ENCODE measurements at places on chromosomes 6 and 20.

GRCh38 chr6:35024551-35025054, 116.5 kb downstream of the TCP11 start:
- DNase-seq = no peak

GRCh38 chr20:21820045-21820444, 114.6 kb downstream of the PAX1 start:
- no peak for DNase-seq

GRCh38 chr6:82227770-82228169, 19.8 kb downstream of the IBTK start:
- no peak for DNase-seq

- DNase-seq = no peak
Observed at GRCh38 chr6:35586542-35586941, 73.8 kb upstream of the TULP1 start.

- no peak for DNase-seq
Observed at GRCh38 chr6:159829526-159829925, 29.4 kb downstream of the PNLDC1 start.

DNA sequence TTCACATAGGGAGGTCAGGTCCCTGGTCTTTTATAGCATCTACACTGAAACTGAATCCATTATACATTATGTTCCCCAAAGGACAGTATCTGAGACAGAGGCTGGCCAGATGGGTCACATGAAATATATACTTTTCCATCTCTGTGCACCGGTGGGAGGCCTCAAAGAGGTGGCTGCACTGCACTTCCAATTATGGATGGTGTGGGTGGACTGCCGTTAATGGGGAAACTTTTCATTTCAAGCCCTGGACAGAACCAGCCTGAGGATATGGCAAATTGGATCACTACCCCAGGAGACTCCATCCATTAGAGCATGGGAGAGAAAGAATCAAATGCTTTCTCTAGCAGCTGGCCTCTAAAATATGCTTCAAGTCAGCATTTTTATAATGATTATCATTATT, 280.5 kb upstream of the OPRM1 start:
- DNase-seq = no peak

DNA sequence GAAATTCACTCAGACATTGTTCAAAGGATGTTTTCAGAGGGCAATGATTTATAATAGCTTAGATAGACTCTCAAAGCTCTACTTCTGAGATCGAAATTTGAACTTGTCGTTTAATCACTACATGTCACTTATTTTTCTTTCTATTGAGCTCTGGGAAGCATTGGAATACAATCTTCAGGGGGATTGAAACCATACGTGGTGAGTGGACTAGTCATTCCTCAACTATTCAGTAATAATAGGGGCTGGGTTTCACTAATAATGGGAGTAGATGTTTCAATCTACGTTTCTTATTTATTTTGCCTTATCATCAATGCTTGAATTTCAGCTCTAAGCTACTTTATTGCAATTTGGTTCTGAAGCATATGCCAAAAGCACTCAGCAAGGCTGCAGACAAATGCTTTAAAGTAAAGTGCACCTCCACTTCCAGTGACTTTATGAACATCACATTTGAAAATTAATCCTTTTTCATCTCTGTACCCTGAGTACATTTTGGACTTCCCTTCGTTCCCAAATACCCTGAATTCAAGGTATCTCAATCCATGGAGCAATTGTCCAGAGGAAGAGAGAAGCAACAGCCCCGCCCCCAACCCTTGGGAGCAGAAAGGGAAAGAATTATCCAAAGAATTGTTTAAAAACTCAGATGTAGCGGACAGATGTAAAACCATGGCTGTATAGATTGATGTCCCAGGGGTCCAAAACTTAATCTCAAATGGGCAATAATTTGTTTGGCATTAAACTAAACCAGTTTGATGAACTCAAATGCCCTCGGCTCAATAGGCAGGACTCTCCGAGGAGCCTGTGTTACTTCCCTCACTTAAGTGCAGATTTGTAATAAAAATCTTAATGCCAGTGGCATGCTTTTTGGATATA, 68.1 kb downstream of the HFE start:
- no peak for DNase-seq

DNA sequence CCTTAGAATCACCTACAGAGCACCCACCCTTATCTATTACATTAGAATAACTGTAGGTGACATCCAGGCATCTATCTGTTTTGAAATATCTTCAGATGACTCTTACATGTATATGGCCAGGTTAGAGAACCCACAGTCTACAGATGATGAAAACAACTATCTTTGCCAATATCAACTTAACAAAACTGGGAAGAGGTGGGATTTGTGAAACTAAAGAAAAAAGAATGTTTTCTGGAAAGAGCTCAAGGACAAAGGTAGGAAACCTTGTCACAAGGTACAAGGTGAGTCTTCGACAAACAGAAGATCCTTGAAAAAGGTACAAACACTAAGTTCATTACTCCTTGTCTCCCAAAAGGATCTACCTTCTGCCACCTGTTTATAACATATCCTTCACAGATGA, 47.0 kb upstream of the DST start:
- DNase-seq = no peak

DNA sequence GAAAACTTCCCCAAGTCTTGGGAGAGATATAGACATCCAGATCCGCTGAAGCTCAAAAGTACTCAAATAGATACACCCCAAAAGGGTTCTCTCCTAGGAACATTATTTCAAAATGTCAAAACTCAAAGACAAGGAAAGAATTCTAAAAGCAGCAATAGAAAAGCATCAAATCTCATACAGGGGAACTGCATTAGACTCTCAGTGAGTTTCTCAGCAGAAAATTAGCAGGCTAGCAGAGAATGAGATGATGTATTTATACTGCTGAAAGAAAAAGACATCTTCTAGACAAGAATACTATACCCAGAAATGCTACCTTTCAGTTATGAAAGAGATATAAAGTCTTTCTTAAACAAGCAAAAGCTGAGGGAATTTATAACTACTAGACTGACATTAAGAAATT, 75.5 kb upstream of the RIMS1 start:
- no peak for DNase-seq

DNA sequence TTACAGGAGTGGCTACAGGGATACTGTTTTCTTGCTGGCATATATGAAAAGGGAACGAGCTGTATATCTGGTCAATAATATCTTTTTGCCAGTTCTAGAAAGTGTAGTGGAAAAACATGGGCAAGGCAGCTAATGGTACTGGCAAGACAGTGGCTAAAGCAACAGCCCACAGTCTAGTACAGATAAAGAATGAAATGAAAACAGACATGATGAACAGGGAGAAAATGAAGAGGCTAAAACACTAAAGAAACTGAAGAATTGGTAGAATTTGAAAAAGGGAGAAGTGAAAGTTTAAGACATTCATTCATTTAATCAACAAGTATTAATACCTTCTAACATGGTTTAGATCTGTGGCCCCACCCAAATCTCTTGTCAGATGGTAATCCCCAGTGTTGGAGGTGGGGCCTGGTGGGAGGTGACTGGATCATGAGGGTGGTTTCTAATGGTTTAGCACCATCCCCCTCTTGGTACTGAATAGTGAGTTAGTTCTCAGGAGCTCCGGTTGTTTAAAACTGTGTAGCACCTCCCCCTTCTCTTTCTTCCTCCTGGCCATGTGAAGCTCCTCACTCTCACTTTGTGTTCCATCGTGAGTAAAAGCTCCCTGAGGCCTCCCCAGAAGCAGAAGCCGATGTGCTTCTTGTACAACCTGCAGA, 18.1 kb downstream of the FAM184A start:
- no peak for DNase-seq

- no peak for DNase-seq
Observed at GRCh38 chr20:38671186-38671585, 53.1 kb upstream of the SLC32A1 start.

GRCh38 chr6:98931696-98932095, 16.1 kb downstream of the FBXL4 start:
- no peak for DNase-seq

GRCh38 chr6:25499615-25500235, 152.3 kb upstream of the SCGN start:
- no peak for DNase-seq

- no peak for DNase-seq
Observed at GRCh38 chr6:87334683-87335082, 5.6 kb upstream of the GJB7 start.

DNA sequence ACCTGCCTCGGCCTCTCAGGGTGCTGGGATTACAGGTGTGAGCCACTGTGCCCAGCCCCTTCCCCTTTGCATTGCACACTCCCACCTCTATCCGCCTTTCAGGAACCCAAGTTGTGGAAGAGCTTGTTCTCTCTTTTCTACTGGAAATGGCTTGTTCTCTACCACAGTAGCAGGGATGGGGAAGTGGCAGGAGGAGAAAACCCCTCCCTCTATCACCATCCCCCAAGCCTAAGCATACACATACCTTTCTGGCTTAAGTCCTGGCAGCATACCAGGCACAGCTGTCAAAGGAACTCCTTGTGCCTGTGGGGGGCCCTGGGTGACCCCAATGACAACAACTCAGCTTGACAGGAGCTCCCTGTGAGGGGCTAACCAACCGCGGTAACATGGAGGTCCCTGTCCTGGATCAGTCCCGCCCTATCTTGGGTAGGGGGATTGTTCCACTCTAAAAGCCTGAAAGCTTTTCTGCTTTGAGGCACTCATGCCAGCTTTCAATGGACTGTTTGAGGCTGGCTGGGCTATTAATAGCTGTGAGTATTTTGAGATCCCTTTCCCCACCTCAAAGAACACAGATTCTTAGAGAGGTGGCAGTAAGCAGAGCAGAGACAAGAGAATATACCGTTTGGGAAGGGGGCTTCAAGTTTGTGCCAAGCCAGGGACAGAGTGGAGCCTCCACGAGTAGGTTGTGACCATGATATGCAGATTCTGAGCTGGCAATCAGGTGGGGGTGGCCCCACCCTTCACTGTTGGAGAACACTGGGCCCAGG, 2.3 kb downstream of the KLHDC3 start:
- DNase-seq = no peak

DNA sequence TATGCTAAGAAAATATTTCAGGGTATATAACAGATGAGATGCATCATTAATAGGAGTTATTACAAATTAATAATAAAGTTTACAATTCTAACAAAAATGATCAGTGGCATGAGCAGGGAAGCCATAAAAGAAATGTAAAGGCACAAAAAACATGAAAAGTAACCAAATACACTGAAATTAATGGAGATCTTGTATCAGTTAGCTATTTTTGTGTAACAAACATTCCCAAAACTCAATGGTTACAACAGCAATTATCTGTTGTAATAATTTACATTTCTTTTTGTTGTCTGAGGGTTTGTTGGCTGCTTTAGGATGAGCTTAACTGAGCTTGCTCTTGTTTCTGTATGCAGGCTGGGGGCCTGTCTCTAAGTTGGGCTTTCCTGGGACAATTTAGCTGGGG, 104.3 kb upstream of the AHI1 start:
- DNase-seq = no peak

DNA sequence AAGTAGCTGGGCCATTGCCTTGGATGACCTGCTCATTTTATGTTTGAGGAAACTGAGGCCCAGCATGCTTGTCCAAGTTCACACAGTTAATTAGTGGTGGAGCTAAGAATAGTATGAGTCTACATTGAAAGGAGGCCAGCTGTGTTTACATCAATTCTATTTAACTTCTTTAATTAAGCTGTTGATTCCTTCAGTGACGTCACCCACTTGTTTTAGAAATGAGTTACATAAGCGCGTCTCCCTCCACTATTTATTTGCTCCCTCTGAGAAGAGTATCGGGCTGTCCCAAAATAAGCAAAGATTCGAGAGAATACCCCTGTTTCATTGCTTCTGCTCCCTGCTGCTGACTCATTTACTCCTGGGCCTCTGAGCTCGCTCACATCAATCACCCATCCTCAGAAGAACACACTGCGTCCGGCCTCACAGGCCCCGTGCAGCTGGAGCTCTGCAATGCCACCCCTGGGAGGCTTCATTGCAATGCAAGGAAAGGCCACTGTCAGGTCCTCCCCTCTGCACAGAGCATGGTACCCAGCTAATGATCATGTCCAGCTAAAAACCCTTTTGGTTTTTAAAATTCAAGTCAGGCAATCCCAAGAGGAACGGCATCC, 74.8 kb upstream of the BMP2 start:
- DNase-seq = no peak

GRCh38 chr6:121630716-121631115, 195.3 kb downstream of the GJA1 start:
- DNase-seq = no peak

- no peak for DNase-seq
Observed at GRCh38 chr6:108653949-108654348, 93.2 kb downstream of the FOXO3 start.

- DNase-seq = no peak
Observed at GRCh38 chr6:127510876-127511275, 8.3 kb downstream of the MTCL3 start.

DNA sequence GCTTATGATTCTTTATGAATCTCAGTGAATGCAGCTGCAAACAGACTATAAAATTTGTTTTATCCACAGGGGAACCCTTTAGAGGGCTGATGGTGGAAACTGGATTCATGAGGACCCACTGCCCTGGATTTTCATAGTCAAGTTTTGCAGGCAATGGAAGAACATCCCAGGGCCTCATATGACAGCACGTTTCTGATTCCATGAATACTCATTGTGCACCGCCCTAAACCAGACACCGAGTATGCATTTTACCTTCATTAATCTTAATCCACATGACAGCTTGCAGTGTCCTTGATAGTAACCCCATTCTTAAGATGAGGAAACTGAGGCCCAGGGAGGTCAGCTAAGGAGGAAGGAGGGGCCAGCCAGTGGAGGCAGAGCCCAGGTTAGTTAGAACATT, 270.4 kb downstream of the PREX1 start:
- DNase-seq = no peak

DNA sequence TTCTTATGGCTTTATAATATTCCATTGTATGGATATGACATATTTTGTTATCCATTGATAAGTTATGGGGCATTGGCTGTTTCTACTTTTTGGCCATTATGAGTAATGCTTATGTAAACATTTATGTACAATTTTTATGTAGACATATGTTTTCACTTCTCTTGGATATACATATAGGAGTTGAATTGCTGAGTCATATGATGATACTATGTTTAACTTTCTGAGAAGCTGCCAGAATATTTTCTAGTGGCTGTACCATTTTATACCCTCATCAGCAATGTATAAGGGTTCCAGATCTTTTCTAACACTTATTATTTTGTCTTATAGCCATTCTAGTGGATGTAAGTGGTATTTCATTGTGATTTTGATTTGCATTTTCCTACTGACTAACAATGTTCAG, 23.1 kb downstream of the OTOR start:
- no peak for DNase-seq

DNA sequence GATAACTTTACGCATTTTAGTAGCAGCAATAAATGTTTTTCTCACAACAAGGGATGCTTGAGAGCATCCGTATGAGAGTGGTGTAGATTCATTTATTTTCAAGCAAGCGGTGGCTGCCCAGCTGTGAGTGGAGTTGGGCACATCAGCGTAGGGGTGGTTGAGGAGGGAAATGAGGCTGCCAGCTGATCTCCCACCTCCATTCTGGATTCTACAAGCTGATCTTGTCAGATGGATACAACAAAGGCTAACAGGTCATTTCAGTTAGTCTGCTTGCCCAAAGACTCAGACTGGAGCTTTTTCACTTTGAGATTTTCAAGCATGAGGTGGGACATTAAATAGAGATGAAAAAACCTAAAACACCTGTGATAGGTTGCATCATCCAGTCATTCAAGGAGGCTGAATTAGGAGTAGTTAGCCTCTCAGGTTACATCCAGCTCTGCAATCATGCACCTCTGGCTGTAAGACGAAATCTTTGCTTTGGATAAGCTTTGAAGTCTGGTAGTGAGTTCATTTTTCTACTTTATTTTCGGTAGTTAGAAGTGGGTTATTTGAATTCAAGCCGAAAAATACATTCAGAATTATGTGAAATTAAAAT, 1.9 kb upstream of the BACH2 start:
- DNase-seq = no peak
